Heart left ventricle (tissue), 16 donors: ENCODE measurements at places on chromosomes 12 and 14. TPM values are rescaled to one million over a fixed set of nuclear protein-coding genes. Genes with fewer than 3 reads are reported as not detected.

DNA sequence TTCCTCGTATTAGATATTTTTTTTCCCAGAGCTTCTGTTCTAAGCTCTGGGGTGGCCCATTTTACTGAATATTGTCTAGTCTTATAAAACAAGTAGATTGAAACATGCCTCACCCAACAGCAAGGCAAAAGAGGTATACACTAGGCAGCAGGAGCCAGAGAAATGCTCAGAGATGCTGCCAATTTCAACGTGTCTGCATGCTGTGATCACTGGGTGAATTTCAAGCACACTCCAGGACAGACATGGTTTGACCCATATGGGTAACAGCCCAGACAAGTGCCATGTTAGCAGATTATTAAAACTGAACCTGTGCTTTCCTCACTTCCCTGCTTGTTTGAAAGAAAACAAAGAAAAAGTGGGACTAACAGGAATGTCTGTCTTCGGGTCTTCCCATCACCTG is 321.3 kb downstream of the MED13L start:
- DNase-seq: no peak

GRCh38 chr12:121245031-121245430 is 35.1 kb downstream of the P2RX4 start:
- DNase-seq: no peak

The KERA gene
- not detected for total RNA-seq

DNA sequence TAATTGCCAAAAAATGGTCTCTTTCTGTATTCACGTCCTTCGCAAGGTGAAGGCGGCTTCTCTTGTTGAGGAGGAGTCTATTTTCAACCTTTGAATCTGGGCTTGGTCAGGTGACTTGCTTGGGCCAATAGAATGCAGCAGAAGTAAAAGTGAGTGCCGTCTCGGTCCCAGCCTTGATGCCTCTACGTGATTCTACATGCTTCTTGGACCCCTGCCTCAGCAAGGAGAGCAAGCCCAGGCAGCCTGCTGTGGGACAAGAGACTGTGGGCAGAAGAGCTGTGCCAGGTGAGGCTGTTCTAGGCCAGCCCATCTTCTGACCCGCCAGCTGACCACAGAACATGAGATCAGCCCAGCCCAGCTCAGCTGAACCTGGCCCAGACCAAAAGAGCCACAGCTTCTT is 39.1 kb upstream of the CCDC63 start:
- DNase-seq: no peak

DNA sequence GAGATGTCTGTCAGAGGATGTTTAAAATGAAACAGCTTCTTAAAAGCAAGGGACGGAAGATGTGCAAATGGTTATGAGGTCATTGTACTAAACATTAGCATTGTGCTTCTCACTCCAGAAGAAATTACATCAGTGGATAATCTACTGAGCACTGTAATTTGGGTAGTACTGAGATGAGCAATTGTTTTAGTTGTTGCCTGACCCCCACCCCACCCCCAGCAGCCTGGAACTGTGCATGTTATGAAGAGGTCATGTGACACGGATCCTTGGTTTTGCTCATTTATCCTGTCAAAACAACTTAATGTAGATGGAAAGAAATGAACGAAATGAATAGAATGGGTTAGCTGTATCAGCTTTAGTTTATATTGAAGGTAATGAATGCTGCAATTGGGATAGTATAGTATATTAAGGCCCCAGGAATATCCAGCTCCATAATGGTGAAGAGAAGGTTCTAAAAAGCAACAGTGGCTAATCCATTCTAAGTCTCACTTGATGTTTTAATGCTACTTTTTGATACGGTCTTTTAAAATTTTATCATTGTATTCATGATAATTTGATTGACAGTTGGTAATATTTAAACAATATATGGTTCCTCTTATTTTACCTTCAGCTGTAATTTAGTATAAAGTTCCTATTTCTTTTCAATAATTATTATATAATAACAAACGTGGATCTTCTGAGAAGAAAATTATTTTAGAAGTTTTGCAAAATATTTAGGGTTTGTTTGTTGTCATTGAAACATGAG is 58.5 kb downstream of the WNK1 start:
- DNase-seq: no peak

The ADGRD1 gene
- total RNA-seq: 107 TPM

- DNase-seq: no peak
Measured at GRCh38 chr12:67475725-67476124, 172.8 kb upstream of the DYRK2 start.

GRCh38 chr12:12622418-12622817 is 10.7 kb downstream of the CREBL2 start:
- no peak for DNase-seq

DNA sequence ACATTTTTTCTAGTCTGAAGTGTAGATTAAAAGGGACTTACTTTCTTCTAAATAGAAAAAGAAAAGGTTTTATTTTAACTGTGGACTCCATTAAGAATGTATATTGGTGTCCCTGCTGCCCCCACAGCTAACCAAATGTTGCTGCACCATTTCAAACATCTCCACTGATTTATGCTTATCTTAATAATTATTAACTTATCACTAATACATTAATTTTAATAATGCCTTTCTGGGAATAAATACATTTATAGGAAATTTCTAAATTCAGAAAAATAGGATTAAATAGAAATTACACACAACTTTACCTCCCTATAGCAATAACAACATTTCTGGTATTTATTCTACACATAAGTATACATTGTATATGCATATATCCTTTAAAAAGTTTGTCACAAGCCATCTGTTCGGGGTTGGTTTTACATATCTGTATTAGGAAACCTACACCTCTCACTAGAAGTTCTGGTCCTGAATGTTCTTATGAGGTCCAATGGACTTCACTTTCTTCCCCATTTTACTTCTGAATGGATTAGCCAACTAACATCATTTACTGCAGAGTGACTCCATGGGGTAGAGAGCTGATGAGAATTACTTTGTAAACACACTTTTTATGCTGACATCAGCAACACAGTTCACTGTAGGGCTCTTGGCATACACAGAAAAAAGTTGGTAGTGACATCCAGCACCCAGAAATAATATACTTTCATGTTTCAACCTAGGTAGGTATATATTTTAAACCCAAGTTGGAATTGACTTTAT is 9.4 kb upstream of the SELPLG start:
- DNase-seq: no peak

The TPH2 gene
- total RNA-seq: not detected

DNA sequence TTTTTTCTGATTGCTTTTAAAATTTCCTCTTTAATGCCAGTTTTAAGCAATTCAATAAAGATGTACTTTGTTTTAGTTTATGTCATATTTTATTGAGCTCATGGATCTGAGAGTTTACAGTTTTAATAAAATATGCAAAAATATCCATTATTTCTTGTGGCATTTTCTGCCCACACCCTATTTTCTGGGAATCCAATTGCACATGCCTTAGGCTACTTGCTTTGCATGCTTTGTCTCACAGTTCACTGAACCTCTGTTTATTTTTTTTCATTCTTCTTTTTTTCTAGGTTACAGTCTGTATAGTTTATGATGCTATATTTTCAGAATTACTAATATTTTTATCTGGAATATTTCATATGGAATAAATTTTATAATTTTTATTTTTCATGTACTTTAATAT is 1258.0 kb downstream of the FSCB start:
- no peak for DNase-seq
